ENCODE measurements at places on chromosomes 5 and 9.

- no peak for DNase-seq
These were observed 8.1 kb downstream of the SETD9 start for GRCh38 chr5:56917534-56917933.

- peak; percentile 12 for DNase-seq
These were observed 340.2 kb downstream of the SLCO4C1 start for GRCh38 chr5:101955891-101956290.

GRCh38 chr9:81789721-81790120, 100.4 kb upstream of the TLE1 start:
- no peak for DNase-seq

- no peak for DNase-seq
These were observed 47.1 kb upstream of the DMRT1 start for GRCh38 chr9:794386-794785.

All from muscle of arm (tissue), 14 donors.